ENCODE measurements at places on chromosomes 5 and 9. TPM values are rescaled to one million over a fixed set of nuclear protein-coding genes. Genes with fewer than 3 reads are reported as not detected.
A peak's percentile ranks its signal among the peaks of the same experiment; 100 is the strongest.

LCN15 gene
- not detected for total RNA-seq

NRG2 gene
- not detected for total RNA-seq

AQP7 gene
- total RNA-seq = 0.59 TPM

ARL10 gene
- total RNA-seq = 0.85 TPM

TMEFF1 gene
- total RNA-seq = 1.7 TPM

MYMK gene
- not detected for total RNA-seq

OR1J2 gene
- not detected for total RNA-seq

RGMB gene
- 14.6 TPM for total RNA-seq

ZFP2 gene
- not detected for total RNA-seq

PTGR1 gene
- total RNA-seq = 611 TPM

EIF4E1B gene
- not detected for total RNA-seq

BARX1 gene
- total RNA-seq = not detected

TEX53 gene
- total RNA-seq = not detected

GRCh38 chr9:8616414-8616813 is 816.8 kb upstream of the DMAC1 start:
- no peak for DNase-seq
- H3K4me1 ChIP-seq = no peaks in the 10 kb centered on the region
- no peak overlapping the region for H3K4me3 ChIP-seq
- no peaks in the 10 kb centered on the region for H3K36me3 ChIP-seq

DNA sequence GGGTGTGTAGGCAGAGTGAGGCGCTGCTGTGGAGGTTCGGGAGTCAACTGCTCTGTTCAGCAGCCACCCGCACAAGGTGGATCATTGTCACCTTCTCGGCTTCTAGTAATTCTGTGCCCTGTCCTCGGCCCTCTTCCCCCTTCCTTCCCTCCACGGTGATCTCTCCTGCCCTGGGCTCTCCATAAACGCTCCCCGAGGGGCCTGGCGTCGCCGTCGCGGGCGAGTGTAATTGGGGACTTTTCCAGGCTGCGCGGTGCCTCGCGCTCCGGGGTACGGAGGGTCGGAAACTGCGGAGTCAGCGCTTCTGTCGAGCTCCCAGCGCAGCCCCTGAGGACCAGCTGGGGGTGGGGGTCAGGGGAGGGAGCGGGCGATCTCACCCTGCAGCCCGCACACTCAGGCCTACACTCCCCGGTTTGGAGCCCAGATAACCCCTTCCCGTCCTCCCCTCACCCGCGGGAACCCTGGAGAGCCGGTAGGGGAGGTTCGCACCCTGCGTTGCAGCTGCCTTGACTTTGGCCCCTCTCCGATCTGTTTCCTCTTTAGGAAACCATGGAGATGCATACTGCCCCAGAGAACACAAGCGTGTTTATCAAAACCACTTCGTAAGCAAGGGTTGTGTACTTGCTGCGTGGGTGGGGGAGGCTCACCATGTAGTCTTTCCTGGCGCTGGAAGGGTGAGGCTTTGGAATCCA is 188.3 kb upstream of the ZNF618 start:
- DNase-seq = no peak
- no peak overlapping the region for H3K27ac ChIP-seq
- H3K4me1 ChIP-seq = no peaks in the 10 kb centered on the region
- no peak overlapping the region for H3K4me3 ChIP-seq

GRCh38 chr9:77648234-77649108 is at the start of gene GNA14:
TSS of gene GNA14 (minus strand) at chr9:77648322. CDS start at chr9:77647793, 529 bp downstream.
- no peak within 1 kb of the TSS for H3K4me3 ChIP-seq
- H3K4me1 ChIP-seq = no peaks in the 10 kb centered on the region
- H3K36me3 ChIP-seq = no peaks in the 10 kb centered on the region
- DNase-seq = no peak
- H3K27ac ChIP-seq = no peak within 1 kb of the TSS

DNA sequence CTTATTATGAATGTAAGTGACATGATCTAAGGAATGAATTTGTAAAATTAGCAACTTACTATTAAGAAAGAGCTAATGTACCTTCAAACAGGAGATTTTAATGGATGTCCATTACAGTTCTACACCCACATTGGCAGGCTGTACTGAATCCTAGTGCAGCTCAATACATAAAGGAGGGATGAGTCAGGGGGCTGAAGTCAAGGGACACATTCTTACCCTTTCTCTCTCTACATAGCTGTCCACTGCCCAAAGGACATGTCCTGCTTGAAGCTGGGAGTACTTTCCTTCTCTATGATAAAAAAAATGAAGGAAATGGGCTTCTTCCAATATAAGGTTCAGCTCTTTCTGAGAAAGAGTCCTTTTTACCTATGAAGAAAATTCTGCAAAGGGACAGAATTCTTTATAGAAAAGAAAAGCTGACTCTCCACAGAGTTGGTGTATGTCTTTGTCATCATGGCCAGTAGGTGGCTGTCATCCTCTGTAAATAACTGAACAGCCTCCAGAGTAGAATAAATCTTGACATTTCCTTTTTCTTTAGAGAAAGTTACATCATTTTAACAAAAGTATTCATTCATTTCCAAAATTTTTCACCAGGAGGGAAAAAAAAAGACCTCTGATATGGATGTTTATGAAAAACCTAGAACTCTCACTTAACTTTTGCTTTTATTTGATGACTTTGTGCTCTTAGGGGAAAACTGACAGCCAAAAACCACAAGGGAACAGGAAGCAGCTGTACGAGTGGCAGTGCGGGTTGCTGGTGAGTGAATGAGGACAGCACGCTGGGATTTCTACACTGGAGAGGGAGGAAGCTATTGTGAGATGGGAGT is 13.1 kb upstream of the IFNA14 start:
- no peak overlapping the region for H3K27ac ChIP-seq
- H3K27me3 ChIP-seq = no peaks in the 10 kb centered on the region
- H3K4me1 ChIP-seq = no peaks in the 10 kb centered on the region
- no peaks in the 10 kb centered on the region for H3K36me3 ChIP-seq

DNA sequence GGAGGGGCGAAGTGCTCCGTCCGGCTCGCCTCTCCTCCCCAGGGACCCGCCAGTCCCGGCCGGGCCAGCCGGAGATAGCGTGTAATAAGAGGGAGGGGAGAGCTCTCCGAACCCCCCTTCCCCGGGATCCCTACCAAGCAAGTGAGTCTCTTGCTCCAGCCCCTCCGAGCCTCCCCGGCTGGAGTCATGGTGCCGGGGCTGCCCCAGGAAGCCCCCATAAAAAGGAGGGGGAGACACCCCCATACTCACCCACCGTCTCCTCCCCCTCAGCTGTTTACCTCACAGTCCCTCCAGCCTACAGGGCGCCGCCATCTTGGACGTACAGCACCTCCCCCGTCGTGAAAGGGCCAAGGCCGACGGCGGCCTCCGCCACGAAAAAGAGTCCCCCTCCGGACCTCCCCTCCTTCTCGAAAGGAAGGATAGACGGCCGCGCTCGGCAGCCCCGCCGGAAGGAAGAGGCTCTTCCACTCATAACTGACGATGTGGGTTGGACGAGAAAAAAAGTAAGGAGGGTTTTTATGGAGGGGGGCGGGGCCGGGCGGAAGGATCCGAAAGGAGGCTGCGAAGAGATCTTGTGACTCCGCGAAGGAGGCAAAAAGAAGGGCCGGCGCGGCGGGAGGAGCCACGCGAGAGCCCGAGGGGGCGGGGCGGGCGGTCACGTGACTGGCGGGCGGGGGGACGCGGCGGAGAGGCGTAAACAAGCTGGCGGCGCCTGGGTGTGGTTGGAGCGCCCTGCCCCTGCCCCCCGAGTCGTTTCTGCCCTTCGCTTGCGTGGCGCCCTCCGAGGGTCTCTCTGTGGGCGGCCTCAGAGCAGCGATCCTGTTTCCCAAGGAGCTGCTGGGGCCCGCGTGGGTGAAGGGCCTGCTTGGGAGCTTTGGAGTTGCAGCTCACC is at the start of gene TSC1:
Gene TSC1, minus strand, starts transcription at position 323 of the 892 bp plus-strand sequence. CDS start 15,744 bp downstream, outside the sequence.
- H3K36me3 ChIP-seq = no peaks in the 10 kb centered on the region
- no peaks in the 10 kb centered on the region for H3K27me3 ChIP-seq
- DNase-seq = peak; percentile 79

DNA sequence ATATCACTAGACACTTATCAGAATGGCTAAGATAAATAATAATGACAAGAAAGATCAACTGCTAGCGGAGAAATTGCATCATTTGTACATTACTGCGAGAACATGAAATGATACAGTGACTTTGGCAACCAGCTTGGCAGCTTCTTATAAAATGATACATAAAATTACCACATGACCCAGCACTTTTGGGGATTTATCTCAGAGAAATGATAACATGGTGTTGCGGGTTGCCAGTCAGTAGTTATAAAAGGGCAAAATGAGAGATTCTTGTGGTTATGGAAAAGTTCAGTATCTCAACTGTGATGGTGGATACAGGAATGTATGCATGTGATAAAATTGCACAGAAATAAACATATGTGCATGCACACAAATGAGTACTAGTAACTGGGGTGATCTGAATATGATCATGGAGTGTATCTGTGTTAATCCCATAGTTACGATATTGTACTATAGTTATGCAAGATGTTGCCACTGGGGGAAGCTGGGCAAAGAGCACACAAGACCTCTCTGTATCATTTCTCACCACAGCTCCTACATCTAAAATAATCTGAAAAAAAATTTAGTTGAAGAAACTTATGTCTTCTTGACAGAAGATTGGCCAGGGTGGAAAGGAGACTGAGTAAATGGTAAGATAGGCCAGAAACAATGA is 128.9 kb downstream of the NXNL2 start:
- H3K36me3 ChIP-seq = no peaks in the 10 kb centered on the region
- no peak overlapping the region for H3K4me3 ChIP-seq
- no peaks in the 10 kb centered on the region for H3K4me1 ChIP-seq
- no peak overlapping the region for H3K27ac ChIP-seq

- H3K4me1 ChIP-seq = no peaks in the 10 kb centered on the region
- H3K27me3 ChIP-seq = no peaks in the 10 kb centered on the region
- no peak overlapping the region for H3K4me3 ChIP-seq
- H3K27ac ChIP-seq = no peak overlapping the region
These were observed 7.6 kb upstream of the TRMT10B start for GRCh38 chr9:37745970-37746369.

GRCh38 chr5:54772684-54773083 is 212.7 kb downstream of the ESM1 start:
- H3K27me3 ChIP-seq = no peaks in the 10 kb centered on the region
- DNase-seq = no peak

DNA sequence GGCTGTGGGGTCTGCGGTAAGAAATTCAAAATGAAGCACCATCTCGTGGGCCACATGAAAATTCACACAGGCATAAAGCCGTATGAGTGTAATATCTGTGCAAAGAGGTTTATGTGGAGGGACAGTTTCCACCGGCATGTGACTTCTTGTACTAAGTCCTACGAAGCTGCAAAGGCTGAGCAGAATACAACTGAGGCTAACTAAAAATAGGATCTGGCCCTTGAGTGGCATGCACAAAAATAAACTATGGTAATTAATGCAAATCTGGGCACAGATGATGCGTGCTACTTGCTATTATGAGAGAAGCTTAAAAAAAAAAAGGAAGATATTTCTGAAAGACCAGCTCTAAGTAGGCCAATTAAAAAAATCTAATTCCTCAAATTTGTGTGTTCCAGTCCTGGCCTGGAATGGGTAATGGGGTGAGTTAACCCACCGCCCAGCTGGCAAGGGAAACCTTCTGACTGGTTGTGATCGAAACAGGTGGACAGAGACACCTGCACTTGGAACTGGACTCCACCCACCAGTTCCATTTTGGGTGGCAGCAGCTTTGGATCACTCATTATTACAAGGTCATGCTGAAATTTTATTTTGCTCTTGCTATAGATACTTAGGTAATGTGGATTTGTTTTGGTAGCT is 26.6 kb upstream of the ZBTB34 start:
- H3K36me3 ChIP-seq = peaks cover 16% of the 10 kb centered on the region
- no peak for DNase-seq
- no peak overlapping the region for H3K4me3 ChIP-seq
- H3K4me1 ChIP-seq = no peaks in the 10 kb centered on the region
- H3K27me3 ChIP-seq = no peaks in the 10 kb centered on the region

DNA sequence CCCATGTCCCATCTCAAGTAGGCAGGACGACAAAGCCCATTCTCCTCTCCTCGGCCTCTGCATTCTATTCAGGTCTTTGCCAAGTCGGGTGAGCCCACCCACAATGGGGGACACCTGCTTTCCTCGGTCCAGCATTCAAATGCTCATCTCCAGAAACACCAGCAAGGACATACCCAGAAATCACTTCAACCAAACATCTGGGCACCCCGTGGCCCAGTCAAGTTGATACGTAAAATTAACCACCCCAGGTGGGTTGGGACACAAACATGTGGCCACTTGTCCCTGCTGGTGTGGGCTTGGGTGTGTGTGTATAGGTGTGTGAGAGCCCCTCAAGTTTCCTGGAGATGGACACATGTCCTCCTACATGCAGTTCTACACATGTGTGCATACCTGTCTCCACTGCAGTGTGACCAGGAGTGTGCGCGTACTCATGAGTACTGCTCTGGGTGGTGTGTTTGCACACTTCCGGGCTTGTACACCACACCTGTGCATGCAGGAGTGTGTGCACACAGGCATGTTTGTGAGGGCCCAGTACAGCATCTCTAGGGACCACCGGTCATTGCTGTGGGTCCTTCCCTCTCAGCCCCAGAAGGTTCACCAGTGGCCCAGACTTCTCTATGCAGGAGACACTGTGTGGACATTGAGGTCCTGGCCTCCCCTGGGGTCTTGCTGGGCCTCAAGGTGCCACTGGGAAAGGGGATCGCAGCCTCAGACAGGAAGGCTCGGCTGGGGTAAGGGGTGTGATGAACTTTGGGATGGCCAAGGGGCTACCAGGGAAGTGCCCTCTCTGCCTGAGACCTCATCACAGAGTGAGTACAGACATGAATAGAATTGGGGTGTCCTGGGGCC is 35.4 kb upstream of the RXRA start:
- H3K4me3 ChIP-seq = no peak overlapping the region
- no peak overlapping the region for H3K27ac ChIP-seq
- DNase-seq = no peak
- no peaks in the 10 kb centered on the region for H3K36me3 ChIP-seq
- H3K27me3 ChIP-seq = peaks cover 38% of the 10 kb centered on the region
- no peaks in the 10 kb centered on the region for H3K4me1 ChIP-seq

GRCh38 chr9:81150016-81150625 is 539.2 kb downstream of the TLE1 start:
- H3K4me3 ChIP-seq = no peak overlapping the region
- no peaks in the 10 kb centered on the region for H3K27me3 ChIP-seq
- H3K27ac ChIP-seq = no peak overlapping the region
- no peaks in the 10 kb centered on the region for H3K36me3 ChIP-seq
- peaks cover 7% of the 10 kb centered on the region for H3K4me1 ChIP-seq

- no peak overlapping the region for H3K27ac ChIP-seq
- no peak overlapping the region for H3K4me3 ChIP-seq
- H3K27me3 ChIP-seq = no peaks in the 10 kb centered on the region
- peaks cover 12% of the 10 kb centered on the region for H3K4me1 ChIP-seq
These were observed 136.6 kb downstream of the ADAMTS12 start for GRCh38 chr5:33755231-33755630.
